Fibroblast of skin of scalp (primary cell): ENCODE measurements at places on chromosomes 16 and 17.

GRCh38 chr16:1542166-1542500 lies 8.7 kb downstream of the TMEM204 start:
- DNase-seq: no peak

DNA sequence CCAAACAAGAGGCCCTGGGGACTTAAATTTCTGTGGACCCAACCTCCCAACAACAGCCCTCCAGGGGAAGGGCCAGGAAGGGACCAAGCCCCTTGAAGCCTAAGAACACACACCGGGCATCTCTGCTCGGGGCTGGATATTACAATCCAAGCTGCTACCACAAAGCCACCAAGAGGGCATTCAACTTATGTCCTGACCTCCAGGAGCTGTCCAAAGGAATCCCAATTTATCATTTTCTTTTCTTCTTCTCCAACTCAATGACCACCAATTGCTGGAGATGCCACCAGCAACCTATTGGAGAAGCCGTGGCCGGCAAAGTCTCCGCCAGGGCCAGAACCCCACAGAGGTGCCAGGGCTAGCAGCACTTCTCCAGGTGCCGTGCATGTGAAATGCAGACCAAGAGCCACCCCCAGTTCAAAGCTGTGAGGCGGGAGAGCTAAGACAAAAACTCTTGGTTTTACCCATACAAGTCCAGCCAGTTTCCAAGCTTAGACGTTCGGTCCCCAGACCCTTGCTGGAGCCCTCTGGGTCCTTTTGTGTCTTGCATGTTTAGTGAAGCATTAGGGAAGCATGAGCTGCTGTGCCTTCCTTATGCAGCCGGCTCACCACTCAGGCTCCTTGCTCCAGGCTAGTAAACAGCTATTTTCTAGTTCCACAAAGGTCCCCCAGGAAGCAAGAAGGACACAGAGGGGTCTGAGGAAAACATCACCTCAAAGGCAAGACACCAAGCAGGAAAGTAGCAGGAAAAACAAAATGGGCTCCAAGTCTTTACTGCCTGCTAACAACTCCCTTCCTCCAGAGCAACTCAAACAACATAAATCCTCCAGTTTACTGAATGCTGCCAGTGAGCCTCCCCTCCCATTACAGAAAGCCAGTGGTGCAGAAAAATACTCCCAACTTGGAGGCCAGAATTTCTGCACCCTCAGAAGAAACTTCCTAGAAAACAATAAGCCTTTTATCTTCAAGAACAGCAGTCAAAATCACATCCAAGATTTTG lies 3.2 kb downstream of the PITPNA start:
- DNase-seq: no peak

- DNase-seq: no peak
Measured at GRCh38 chr16:2775131-2775716, 1.9 kb downstream of the ELOB start.

DNA sequence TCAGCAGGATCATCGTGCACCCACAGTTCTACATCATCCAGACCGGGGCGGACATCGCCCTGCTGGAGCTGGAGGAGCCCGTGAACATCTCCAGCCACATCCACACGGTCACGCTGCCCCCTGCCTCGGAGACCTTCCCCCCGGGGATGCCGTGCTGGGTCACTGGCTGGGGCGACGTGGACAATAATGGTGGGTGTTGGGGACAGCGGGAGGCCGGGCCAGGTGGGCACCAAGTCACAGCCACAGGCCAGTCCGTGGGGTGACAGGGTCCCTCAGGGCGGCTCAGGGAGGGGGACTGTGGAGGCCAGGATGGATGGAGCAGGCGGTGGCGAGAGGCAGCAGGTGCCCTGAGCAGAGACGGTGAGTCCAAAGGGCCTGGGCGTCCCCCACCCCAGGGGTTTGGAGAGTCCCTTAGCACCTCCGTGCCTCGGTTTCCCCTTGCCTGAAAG lies 1.0 kb downstream of the TPSD1 start:
- DNase-seq: no peak

- peak; percentile 94 for DNase-seq
Measured at GRCh38 chr16:11133344-11133943, 122.6 kb downstream of the SOCS1 start.

DNA sequence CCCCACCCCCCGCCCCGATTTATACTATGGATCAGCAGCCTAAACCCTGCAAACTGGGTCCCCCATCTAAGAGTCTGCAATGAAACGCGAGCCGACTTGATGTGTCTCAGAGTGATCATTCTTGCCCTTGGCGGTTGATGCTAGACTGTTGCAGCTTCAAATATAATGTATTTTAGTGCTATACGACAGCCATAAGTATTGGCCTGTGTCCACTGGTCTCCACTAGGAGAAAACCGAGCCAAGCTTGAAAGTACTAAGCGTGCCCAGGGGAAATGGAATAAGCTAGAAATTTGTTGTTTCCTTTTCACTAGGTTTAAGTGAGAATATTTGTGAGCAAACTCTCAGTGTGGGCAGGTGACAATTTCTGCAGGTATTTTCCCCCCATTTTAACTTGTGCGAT lies 711.2 kb downstream of the MAF start:
- DNase-seq: no peak
